CD4-positive, alpha-beta T cell treated with Interferon gamma for 1 hour (primary cell): ENCODE measurements at places on chromosomes 1 and 21.

GRCh38 chr1:166297993-166298392 lies 131.2 kb upstream of the FAM78B start:
- DNase-seq, result no peak

GRCh38 chr1:218537122-218537913 lies 192.2 kb downstream of the TGFB2 start:
- no peak for DNase-seq

GRCh38 chr1:217370757-217371156 lies 260.1 kb downstream of the GPATCH2 start:
- no peak for DNase-seq

- no peak for DNase-seq
These were observed 611.1 kb downstream of the BRINP3 start for GRCh38 chr1:189866606-189867005.

DNA sequence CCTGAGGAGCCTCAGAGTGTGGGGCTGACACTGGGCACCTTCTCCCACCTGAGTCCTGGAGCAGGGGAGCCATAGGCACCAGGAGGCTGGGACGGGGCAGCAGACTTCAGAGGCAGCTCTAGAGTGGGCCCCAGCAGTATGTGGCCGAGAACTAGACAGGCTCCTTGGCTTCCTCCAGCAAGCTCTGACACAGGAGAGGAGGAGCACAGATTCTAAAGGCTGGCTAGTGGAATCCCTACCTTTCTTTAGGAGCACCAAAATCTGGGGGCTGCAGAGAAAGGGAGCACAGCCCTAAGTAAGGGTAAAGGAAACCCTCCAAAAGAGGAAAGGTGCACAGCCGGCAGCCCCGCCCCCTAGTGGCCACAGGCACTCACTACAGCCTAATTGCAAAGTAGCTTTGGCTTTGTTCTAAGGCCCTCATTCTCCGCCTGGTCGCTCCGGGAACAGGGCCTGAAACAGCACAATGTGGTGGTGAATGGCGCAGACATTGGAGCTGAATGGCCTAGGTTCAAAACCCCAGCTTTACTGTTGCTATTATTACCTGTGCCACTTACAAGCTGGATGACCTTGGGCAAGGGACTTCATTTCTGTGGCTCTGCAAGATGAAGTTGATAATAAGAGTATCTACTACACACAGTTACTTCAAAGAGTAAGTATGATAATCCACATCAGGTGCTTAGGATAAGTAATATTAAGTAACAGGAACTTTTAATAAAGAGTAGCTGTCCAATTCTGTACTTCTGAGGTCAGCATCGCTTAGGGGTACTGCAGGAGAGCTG lies 8.8 kb upstream of the GUCA2A start:
- peak; percentile 46 for DNase-seq

- no peak for DNase-seq
These were observed 1587.7 kb downstream of the AMY1C start for GRCh38 chr1:105337420-105337819.

- DNase-seq, result no peak
These were observed 600.6 kb upstream of the B3GALT2 start for GRCh38 chr1:193787061-193787460.

- DNase-seq, result no peak
These were observed 109.5 kb downstream of the KCNK1 start for GRCh38 chr1:233723387-233723786.

- DNase-seq, result no peak
These were observed 52.2 kb downstream of the NENF start for GRCh38 chr1:212484701-212485570.

DNA sequence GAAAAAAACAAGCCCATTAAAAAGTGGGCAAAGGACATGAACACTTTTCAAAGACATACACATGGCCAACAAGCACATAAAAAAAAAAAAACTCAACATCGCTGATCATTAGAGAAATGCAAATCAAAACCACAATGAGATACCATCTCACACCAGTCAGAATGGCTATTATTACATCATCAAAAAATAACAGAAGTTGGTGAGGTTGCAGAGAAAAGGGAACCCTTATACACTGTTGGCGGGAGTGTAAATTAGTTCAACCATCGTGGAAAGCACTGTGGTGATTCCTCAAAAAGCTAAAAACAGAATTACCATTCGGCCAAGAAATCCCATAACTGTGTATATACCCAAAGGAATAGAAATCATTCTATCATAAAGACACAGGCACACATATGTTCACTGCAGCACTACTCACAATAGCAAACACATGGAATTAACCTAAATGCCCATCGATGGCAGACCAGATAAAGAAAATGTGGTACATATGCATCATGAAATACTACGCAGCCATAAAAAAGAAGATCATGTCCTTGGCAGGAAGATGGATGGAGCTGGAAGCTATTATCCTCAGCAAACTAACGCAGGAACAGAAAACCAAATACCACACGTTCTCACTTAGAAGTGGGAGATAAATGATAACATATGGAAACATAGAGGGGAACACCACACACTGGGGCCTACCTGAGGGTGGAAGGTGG lies 70.1 kb downstream of the INTS7 start:
- DNase-seq, result no peak

DNA sequence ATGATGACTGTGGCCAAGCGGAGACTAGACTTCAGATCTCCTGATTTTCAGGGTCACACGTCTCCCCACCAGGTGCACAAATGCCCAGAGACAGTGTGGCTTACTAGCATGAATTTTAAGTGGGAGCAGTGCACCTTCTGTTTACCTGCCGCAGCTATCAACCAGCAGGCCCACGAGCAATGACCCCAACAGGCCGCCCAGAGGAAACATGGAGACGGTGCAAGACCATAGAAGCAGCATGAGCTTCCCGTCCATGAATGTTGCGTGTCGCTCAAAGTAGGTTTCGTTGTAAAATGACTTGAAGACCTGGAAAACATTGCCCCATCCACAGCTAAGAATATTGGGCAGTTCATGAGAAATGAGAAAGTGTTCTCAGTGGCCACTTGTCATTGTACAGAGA lies 3.5 kb downstream of the SLC2A7 start:
- no peak for DNase-seq

- no peak for DNase-seq
These were observed 10.3 kb downstream of the UTS2 start for GRCh38 chr1:7842517-7842916.

DNA sequence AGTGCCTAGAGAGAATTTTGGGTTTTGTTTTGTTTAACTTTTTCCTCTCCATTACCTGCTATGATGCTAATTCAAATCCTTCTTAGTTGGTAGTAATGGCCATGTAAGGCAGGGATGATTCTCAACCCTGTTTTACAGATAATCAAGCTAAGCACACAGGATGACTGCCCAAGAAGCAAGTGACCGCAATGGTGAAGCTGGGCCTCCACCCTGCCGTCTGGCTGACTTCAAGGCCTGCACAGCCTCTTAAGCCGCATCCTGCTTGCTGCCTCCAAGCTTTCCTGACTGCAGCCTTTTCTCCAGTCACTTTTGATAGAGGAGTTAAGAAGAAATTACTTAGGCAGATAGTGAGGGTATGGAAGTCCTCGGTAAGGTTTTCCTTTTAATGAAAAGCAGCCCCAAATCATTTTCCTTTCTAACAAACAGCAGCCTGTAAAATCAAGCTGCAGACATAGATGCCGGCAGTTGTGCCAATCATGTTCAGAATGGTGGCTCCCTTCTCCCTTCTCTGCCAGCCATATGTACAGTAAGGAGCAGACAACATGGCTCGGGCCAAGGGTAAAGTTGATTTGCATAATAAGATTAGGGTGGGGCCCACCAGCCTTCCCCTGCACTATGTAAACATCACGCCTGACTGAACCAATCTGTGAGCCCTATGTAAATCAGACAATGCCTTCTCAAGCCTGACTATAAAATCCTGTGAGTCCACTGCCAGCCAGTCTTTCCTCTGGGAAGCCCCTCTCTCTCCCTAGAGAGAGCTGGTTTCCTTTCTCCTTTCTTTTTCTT lies 8.8 kb upstream of the CTBS start:
- peak; percentile 9 for DNase-seq

GRCh38 chr1:77350012-77350770 lies 68.4 kb downstream of the AK5 start:
- no peak for DNase-seq
